CD4-positive, alpha-beta T cell treated with Interferon alpha-2 for 1 hour (primary cell): ENCODE measurements at places on chromosomes 7 and 10.
A peak's percentile ranks its signal among the peaks of the same experiment; 100 is the strongest.

- peak; percentile 19 for DNase-seq
These were observed 597 bp downstream of the ZNF277 start for GRCh38 chr7:112206991-112207592.

DNA sequence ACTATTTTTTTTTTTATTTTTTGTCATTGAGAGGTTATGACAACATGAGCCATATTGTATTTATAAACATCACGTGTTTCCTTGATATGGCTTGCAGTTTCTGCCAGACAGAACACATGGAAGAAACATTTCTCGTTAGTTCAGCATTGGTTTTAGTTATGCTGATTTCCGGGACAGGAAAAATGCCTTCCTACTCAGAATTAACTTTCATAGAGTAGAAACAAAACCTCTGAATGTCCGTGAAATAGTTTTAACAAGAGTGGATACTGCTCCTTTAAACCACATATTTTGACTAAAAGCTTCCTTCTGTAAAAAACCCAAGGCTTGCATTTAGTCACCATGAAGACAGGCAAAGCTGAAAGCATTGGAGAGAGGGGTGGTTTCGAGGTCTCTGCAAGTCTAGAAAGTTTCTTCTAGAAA lies 240.4 kb downstream of the KIAA1217 start:
- DNase-seq: no peak

GRCh38 chr7:151736403-151736909 lies 140.5 kb downstream of the PRKAG2 start:
- DNase-seq: no peak

GRCh38 chr10:122344741-122345258 lies 29.7 kb upstream of the PLEKHA1 start:
- DNase-seq: no peak

- DNase-seq: no peak
These were observed 474.0 kb downstream of the RPS24 start for GRCh38 chr10:78507510-78508160.

- DNase-seq: peak; percentile 16
These were observed 29.5 kb downstream of the LYZL2 start for GRCh38 chr10:30600005-30600404.

DNA sequence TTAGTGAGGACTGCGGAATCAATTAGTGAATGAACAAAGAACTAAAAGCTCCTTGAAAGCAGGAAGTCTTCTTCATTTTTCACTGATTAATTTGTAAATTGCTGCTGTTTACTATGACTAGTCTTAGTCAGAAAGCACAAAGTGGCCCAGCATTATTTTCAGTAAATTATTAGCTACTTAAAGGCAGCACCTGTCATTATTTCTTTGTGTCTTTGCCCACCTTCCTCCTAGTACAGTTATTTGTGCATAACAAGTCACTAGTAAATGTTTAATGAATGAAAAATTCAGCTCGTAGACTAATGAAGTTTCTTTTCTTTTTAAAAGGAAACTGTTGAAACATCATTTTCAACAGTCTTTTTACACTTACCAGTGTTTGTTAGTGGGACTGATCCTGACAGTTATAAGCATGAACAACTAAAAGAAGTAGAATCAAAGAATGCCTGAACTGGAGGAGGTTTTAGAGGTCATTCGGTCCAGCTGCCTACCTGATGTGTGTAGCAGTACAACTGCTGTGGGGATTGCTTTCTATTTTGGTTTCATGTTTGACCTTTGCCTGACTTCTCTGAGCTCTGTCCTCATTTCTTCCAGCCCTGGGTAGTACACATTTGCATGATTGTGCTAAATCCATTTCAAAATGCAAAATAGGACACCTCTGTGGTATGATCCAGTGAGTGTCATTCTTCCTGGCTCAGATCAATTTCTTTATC lies 140.0 kb upstream of the PHYHIPL start:
- no peak for DNase-seq

- DNase-seq: peak; percentile 58
These were observed at the start of gene EPHA1 for GRCh38 chr7:143408686-143409561. Gene EPHA1 (minus strand): TSS chr7:143408856. CDS start chr7:143408805, 51 bp downstream.

DNA sequence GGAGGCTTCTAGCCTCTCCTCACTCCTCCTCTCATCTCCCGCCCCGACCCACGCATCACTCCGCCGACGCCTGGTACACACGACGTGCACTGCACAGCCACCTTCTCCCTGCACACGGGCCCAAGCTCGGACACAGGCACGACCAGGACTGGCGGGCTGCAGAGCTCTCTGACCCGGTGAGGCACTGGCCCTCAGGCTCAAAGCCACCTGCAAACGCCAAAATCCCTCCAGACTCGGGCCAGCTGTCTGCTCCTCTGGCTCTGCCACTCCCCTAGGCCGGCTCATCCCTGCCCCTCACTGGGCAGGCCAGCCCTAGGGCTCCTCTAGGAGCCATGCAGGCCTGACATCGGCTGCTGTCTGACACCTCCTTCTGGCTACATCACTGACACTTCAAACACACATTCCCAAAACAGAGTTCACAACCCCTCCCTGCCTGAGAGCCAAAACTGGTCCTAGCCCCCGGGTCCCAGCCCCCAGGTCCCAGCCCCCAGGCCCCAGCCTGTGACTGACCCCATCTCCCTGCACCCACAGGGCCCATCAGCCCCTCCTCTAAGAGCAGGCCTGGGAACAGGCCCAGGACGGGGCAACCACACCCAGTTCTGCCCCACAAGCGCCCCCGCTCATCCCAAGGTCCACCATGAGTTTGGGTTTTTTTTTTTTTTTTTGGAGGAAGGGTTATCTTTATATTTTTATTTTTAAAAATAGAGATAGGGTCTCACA lies 35.1 kb downstream of the MAD1L1 start:
- DNase-seq: no peak

DNA sequence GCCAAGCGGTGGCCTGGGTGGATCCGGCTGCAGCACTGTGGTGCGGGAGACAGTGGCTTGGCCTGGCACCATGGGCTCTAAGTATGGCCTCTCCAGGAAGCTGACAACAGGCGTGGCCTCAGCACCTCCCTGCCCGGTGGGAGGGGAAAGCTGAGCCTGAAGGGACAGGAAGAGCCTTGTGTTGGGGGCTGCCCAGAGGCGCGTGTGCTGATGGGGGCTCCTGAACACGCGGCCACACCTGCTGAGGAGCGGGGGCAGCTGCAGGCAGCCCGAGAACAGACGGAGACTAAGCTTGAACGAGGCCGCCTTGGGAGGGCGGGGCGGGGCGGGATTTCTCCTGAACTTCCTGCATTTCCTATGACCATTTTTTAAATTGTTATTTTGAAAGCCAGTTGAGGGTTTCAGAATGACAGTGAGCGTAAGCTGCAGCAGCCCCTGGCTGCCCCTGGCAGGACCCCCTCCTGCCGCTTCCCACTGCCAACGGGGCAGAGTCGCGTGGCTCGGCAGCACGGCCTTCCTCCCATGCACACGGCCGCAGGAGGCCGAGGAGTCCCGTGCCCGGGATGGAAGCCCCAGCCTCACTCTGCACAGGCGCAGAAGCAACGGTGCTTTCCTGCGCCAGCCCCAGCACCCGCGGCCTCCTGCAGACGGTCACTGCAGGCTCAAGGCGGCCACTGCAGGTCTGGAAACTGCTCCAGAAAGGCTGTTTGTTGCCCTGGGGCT lies 43.2 kb downstream of the DPYSL4 start:
- DNase-seq: peak; percentile 43

- DNase-seq: no peak
These were observed 101.9 kb upstream of the PIP4K2A start for GRCh38 chr10:22816298-22816653.

- no peak for DNase-seq
These were observed 46.2 kb downstream of the LAMB4 start for GRCh38 chr7:108083980-108084379.

- DNase-seq: no peak
These were observed 131.4 kb upstream of the ODAD2 start for GRCh38 chr10:28130267-28130666.

- no peak for DNase-seq
These were observed 264.0 kb upstream of the PRKCQ start for GRCh38 chr10:6843894-6844650.

GRCh38 chr10:109926061-109926745 lies 2.9 kb upstream of the XPNPEP1 start:
- DNase-seq: no peak

GRCh38 chr7:102455596-102455995 lies 9.1 kb downstream of the ALKBH4 start:
- DNase-seq: no peak

- DNase-seq: no peak
These were observed 54.4 kb downstream of the DNAJB6 start for GRCh38 chr7:157391036-157391710.

- DNase-seq: no peak
These were observed 67.3 kb downstream of the ST7 start for GRCh38 chr7:117020591-117020973.

DNA sequence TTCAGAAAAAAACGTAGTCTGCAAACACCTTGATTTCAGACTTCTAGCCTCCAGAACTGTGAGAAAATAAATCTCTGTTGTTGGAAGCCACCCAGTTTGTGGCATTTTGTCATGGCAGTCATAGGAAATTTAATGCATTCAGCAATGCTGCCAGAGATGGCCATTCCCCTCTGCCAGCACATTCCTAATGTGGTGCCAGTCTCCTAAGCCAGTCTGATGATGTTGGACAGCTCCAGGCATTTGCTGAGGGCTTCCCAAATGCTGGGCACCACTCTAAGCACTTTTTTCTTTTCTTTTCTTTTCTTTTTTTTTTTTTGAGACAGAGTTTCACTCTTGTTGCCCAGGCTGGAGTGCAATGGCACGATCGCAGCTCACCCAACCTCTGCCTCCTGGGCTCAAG lies 666.7 kb upstream of the C7orf33 start:
- DNase-seq: no peak

DNA sequence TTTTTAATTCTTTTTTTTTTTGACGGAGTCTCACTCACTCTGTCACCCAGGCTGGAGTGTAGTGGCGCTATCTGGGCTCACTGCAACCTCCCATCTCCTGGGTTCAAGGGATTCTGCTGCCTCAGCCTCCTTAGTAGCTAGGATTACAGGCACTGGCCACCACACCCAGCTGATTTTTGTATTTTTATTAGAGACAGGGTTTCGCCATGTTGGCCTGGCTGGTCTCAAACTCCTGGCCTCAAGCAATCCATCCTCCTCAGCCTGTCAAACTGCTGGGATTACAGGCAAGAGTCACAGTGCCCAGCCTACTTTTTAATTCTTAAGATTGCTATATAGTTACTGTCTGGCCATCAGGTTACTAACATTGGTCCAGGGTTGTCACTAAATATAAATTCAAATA lies 59.6 kb downstream of the ZNF277 start:
- DNase-seq: no peak

DNA sequence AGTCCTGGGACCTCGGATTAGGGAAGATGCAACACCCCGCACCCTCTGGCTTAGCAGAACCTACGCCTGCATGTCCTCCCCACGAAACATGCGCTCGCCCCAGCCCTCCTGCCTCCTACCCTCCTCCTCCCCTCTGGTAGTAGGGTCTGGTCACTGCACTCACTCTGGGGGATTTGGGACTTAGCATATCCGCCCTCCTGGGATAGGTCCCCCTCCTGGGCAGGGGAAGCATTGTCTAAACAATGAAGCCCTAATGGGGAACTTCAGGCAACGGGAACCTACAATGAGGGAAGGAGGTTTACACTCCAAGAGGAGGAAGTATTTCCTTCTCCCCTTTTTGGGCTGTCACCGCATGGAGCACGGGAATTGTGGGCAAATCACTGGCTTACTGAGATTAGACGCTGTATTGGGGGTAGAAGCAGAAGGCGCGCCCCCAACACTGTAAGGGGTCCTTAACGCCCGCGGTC lies 892 bp downstream of the CRHR2 start:
- DNase-seq: no peak

GRCh38 chr10:7239312-7239985 lies 171.4 kb downstream of the SFMBT2 start:
- peak; percentile 28 for DNase-seq

- no peak for DNase-seq
These were observed 40.2 kb downstream of the ANTXRL start for GRCh38 chr10:46326971-46327370.

DNA sequence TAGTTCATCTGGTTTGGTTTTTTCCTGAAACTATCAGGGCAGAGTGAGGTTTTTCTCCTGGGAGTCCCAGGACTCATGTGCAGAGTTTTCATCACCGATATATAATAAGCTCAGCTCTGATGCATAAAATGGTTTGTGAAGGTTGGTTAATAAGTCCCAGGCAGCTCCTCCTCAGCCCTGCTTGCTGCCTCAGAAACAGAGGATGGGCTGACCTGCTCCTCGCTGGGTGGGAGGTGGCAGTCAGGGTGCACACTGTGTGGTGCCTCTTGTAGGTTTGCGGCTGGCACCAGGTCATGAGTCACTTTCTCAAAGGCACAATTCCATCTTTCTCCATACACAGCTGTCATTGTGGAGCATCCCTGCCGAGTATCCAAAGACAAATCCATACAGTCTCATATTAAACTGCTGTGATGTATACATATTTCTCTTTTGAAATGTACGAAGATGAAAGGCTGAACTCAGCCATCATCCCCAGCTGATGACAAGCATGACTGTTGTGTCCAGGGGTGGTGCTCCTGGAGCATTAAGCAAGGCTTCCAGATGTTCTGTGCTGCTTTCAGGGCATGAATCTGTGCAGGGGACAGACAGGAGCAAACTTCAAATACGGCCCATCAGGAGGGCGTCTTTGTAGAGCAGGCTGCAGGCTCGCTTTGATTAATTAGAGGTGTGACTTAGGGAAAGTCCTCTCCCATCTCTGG lies 125.7 kb upstream of the NPS start:
- DNase-seq: no peak

DNA sequence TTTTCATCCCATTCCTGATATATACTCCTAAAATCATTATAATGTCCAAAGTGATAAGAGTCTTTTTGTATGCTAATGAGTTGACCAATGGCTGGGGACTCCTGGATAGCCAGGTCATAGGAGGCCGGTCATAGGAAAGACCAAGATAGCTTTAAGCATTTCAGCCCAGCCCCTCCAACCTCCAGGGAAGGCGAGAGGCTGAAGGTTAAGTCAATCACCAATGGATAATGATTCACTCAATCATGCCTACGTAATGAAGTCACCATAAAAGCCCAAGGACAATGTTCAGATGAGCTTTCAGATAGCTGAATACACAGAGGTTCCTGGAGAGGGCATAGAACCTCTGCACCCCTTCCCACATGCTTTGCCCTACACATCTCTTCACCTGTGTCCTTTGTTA lies 75.7 kb downstream of the VWDE start:
- no peak for DNase-seq

GRCh38 chr10:111531690-111532089 lies 454.9 kb downstream of the ADRA2A start:
- no peak for DNase-seq

- no peak for DNase-seq
These were observed 46.1 kb downstream of the COL28A1 start for GRCh38 chr7:7489546-7489945.

GRCh38 chr7:42183547-42183946 lies 53.5 kb downstream of the GLI3 start:
- DNase-seq: no peak
